HuH-7 (cell line): ENCODE measurements at places on chromosomes 3 and 15.

- DNase-seq, result no peak
Observed at GRCh38 chr15:41689834-41690233, 29.6 kb downstream of the MGA start.

DNA sequence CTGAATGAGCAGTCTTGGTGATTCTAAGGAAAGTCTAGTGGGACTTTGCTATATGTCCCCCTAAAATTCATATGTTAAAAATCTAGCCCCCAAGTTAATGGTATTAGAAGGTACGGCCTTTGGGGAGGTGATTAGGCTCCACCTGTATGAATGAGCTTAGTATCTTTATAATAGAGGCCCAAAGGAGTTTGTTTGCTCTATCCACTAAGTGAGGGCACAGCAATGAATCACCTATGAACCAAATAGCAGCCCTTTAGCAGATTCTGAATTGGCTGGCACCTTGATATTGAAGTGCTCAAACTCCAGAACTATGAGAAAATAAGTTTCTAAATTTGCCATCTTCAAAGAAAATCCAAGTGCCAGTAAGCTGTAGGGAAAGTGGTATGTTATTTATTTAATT is 187.9 kb downstream of the SUCNR1 start:
- DNase-seq, result no peak

DNA sequence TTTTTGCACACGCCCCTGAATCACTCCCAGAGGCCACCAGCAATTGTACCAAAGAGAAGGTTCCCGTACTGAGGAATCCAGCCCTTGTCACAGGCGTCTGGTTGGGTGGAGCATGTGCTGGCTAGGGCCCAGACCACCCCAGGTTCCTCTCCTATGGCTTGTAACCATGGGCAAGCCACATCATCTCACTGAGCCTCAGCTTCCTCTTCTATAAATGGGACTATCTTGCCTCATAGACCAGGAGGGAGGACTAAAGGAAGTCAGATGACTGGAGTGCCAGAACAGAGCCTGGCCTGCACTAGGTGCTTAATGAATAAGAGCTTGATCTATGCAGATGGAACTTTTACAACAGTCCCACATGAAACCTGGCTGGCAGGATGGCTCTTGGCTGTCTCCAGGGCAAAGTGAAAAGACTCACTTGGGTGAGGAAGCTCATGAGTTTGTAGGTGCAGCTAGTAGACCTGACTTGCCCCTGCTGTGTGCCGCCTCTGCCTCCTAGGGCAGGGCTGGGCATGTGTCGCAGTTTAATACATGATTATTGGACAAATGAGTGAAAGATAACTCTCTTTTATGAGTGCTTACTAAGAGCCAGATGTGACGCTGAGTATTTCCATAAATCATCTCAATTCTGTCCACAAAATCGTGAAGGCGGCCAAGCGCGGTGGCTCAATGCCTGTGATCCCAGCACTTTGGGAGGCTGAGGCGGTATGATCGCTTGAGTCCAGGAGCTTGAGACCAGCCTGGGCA is 29.3 kb downstream of the CTSH start:
- no peak for DNase-seq

- DNase-seq, result peak; percentile 30
Observed at GRCh38 chr15:56732135-56732885, 999 bp downstream of the ZNF280D start.

DNA sequence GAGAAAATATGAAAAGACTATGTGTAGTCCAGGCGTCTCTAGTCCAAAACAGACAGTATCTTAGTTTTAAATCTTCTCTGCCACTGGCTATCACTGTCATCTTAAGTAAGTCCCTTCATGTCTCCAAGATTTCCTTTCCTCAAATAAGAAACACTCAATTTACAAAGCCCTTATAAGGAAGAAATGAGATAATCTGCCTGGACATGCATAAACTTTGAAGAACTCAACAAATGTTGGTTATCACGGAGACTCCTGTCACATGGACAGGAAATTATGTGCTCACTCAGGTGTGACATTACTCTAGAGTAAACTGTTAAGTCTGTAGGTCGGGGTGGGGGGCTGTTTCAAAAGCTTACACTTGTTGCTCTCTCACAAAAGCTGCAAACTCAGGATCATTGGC is 91.9 kb downstream of the IMPG2 start:
- DNase-seq, result no peak

DNA sequence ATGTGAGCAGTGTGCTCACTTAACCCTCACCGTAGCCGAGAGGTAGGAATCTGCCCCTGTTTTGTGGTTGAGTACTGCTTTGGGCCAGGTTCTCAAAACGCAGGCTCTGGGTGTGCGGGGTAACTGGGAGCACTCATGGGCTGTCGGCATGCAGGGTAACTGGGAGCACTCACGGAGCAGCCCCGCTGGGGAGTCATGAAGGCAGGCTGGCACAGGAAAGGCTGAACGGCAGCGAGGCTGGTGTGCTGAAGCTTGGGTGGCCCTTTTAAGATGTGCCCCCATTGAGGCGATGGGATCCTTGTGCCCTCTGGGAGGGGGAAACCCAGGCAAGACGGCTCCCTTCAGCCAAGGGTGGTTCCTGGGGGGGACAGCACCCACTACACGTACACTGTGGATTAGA is 44.6 kb upstream of the VPS8 start:
- DNase-seq, result no peak

GRCh38 chr15:63971427-63971805 is 74.9 kb downstream of the DAPK2 start:
- no peak for DNase-seq

- no peak for DNase-seq
Observed at GRCh38 chr15:48501208-48501607, 144.3 kb downstream of the FBN1 start.

- no peak for DNase-seq
Observed at GRCh38 chr15:33076937-33077336, 117.6 kb downstream of the FMN1 start.
